Osteoblast (primary cell): ENCODE measurements at places on chromosomes 5 and 9.

DNA sequence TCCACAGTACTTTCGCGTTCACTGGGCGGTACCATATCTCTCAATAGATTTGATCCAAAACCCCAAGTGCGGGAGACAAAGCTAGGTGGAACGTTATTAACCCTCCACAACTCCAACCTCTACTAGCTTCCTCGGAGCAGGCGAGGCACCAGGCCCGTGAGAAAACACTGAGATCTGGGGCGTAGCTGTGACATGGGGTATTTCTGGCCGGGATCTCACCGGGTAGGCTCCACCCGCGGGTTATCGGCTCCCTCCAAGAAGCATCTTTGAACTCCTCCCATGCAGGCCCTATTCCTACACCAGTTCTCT, 350 bp upstream of the SLC25A46 start:
- no peak for DNase-seq

DNA sequence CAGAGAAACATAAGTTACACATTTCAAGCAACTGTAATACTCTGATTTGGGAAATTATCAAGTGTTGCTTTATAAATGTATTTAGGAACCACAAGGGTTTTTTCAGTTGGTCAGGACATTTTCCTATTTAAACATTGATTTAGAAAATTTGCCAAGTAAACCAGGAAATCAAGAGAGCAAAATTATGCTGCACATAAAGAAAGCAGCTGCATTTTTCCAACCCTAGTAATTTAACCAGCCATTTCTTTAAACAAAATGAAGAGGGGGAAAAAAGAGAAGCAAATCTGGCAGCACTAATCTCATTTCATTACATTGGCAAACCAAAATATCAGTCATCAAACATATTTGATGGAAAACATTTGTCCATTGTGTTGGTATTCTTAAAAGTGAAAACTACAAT, 271.4 kb downstream of the TLE1 start:
- DNase-seq, result no peak

DNA sequence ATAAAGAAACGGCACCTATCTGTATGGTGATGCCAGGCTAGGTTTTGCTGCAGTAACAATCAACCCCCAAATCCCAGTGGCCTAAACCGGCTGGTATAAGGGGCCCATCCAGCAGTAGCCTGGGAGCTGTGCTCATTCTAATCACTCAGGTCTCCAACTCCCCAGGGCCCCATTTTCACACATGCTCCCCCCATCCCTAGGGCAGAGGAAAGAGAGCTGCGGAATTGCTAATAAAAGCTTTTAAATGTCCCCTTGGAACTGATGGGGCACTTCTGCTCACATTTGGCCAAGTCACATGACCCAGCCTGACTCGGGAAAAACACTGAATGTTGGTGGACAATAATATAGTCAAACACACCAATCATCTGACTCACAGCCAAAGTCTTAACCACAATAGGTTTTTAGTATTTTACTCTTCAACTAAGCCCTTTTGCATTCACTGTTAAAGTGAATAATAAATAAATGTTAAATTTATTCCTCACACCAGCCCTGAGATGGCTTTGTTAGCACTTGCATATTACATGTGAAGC, 1.6 kb downstream of the FBLL1 start:
- peak; percentile 93 for DNase-seq

DNA sequence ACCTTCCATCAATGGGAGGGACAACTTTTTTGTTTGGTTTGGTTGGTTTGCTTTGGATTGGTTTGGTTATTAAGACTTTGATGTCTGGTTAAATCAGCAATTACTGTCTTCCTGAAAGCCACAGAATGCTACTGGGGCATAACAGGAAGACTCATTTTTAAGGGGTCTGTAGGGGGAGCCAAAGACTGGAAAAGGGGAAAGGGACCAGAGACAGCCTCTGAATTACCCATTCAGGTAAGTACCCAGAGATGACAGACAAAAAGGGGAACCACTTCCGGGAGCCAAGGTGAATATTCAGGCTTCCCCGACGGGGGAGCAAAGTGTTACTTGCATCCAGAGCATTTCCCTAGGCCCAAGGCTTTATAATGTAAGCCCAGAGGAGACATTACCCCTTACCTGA, 4.6 kb upstream of the FEM1C start:
- DNase-seq, result no peak

GRCh38 chr5:91383956-91384300, 811 bp upstream of the ARRDC3 start:
- DNase-seq, result no peak

GRCh38 chr5:139847790-139848507, 52.3 kb downstream of the PSD2 start:
- peak; percentile 95 for DNase-seq

DNA sequence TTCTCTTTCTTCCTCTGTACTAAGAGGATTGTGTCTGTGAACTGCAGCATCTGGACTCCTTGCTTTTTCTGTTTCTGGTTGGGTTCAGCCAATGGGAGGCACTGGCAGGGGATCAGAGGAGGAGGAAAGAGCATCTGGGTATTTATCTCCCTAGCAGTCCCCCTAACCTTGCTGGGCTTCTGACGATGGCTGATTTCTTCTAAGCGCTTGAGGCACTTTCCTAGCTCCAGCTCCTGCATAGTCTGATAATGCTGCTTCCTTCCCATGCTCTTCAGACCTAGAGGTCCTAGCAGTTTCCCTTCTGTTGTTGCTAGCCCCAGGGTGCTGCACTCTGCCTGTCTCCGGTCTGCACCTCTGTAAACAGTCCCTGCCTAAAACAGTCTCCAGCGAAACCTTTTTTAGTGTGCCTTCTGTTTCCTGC, 225.1 kb downstream of the PDZD2 start:
- DNase-seq, result no peak

DNA sequence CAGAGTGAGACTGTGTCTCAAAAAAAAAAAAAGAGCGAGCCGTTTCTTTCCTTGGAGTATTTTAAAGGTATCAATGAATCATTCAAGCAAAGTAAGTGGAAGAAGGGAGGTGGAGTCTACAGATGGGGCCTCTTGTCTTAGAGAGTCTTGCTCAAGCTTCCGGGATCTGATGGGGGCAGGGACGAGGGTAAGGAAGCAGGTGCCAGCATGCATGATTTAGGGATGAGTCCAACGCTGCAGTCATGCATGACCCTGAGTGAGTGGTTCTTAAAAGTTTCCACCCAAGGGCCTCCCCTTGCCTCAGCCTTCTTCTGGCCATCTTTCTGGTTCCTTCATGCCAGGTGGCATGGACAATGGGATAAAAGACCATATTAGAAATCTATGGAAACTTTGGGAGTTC, 79.6 kb downstream of the MYO10 start:
- no peak for DNase-seq

- no peak for DNase-seq
These were observed 61.2 kb downstream of the MCTP1 start for GRCh38 chr5:95223566-95224258.

GRCh38 chr9:84189904-84190303, 150.7 kb downstream of the SLC28A3 start:
- DNase-seq, result no peak
